Stimulated activated CD8-positive, alpha-beta memory T cell treated with anti-CD3 and anti-CD28 coated beads, Interleukin-12 subunit alpha, Interleukin-12 subunit beta, amount 100 ng/mL, for 4 hours (primary cell): ENCODE measurements at places on chromosomes 7 and 10.

GRCh38 chr10:84511709-84512285 lies 183.4 kb downstream of the CCSER2 start:
- DNase-seq: no peak

DNA sequence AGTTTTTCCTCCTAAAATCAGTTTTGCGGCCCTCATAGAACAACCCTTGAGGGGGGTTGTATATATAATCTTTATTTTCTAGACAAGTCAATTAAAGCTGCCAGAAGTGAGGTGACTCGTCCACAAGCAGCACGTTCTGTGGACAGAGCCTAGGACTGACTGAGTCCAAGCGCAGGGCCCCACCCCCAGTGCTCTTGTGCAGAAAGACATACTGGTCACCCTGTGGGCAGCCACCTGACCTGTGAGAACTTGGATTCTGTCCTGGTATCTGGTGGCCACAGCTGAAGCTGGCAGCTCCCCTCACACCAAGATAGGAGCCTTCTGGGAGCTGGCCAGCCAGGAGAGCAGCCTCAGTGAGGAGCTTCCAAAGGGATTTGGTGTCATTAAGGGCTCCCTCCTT lies 89.3 kb downstream of the GRK5 start:
- no peak for DNase-seq

DNA sequence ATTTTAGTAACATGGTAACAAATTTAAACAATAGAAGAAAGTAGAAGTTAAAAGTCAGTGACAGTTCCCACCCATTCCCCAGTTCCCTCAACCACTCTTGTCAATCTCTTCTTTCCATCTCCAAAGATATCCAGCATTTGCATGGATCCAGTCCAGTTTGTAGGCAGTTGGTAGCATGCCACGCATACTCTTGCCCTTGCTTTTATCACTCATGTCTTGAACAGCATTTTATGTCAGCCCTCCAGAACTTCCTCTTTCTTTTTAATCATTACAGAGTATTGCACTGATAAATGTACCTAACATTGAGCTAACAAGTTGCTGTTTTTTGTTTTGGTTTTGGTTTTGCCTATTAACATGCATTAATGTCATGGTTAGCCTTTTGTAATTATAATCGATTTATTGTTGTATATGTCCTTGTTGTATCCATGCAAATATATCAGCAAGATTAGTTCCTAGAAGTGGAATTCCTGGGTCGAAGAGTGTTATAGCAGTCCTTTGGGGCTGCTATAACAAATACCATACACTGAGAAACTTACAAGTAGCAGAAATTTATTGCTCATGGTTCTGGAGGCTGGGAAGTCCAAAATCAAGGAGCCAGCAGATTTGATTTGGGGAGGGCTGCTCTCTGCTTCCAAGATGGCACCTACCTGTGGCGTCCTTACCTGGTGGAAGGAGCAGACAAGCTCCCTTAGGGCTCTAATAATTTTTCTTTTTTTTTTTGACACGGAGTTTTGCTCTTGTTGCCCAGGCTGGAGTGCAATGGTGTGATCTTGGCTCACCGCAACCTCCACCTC lies 25.7 kb downstream of the CHST3 start:
- no peak for DNase-seq

- DNase-seq: no peak
These were observed 575.1 kb downstream of the PARD3 start for GRCh38 chr10:34240039-34240438.

- DNase-seq: no peak
These were observed 19.5 kb downstream of the RAMP3 start for GRCh38 chr7:45176886-45177731.

GRCh38 chr7:108875139-108875538 lies 305.5 kb downstream of the DNAJB9 start:
- DNase-seq: no peak

DNA sequence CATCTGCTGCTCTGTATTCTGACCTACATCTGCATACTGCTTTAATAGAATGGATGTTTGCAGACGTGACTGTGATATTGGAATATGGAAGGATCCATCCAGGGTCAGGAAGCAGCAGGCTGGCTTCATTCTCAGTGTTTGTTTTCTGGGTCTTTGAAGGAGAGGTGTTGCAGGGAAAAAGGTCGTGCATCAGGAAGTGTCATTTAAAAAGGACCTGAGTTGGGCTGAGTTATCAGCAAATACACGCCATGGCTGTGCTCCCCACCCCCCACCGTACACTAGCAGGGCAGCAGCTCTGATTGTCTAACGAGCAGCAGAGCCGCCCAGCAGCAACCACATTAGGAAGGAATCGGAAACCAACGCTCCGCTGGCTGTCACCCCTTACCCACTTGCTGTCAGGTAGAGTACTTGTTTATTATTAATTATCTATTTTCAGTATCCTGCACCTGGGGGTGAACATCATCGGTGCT lies 63.1 kb upstream of the STEAP1B start:
- no peak for DNase-seq
